ENCODE measurements at places on chromosomes 3 and 15.
A peak's percentile ranks its signal among the peaks of the same experiment; 100 is the strongest.

DNA sequence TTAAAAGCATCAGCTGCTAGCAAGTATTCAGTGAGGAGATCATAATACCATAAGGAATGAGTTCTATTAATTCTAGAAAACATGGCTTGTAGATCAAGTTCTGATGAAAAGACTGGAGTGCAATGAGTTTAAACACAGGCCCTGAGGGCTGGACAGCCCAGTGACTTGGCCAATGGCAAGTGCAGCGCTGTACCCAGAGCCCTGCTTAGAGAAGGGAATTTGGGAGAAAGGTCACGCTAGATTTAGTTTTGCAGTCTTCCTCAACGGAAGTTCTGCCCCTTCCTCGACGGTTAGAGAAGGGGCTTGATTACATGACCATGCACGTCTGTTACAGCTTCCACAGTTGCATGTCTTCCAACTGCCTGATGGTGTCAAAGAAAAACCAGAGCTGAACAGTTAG lies 4.0 kb downstream of the TMEM212 start:
- DNase-seq: no peak

DNA sequence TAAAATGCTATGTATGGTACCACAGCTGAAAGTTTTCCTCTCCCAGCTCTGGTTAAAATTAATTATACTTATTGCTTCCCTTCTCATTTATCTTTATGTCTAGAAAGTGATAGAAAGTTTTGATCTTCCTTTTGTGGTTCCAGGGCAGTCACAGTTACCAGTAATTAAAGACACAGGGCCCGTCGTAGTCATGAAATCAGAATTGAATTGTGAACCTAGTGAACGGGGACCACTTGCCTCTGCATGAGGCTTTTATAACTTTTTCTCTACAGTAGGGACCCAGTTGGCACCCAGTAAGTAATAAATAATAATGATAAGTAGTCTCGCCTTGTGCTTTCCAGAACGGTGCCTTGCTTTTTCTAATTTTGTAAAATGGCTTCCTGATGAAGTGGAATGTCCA lies 231.7 kb upstream of the SATB1 start:
- DNase-seq: no peak

- DNase-seq: no peak
Observed at GRCh38 chr3:25018909-25019308, 409.2 kb upstream of the RARB start.

DNA sequence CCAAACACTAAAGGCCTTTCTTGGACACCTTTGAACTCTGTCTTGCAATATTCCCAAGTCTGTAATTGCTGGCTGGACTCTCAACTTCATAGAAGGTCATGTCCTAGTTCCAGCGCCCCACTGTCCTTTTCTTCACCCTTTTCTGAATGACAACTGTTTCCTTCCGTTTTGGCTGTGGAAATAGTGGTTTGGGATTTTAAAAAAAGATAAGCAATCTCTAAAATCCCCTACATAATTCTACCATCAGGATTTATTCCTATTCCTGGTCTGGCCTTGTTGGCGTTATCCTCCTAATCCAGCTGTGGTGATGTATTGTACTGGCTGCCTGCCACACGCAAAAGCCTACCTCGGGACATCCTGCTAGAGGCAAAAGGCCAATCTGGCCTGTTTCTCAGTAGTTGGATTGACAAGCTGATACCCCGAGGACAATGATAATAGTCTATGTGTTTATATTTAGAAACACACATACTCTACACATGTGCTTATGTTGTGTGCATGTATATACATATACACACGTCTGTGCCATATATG lies 440.3 kb upstream of the DPH6 start:
- DNase-seq: no peak

GRCh38 chr3:149013726-149014125 lies 22.4 kb downstream of the GYG1 start:
- no peak for DNase-seq

DNA sequence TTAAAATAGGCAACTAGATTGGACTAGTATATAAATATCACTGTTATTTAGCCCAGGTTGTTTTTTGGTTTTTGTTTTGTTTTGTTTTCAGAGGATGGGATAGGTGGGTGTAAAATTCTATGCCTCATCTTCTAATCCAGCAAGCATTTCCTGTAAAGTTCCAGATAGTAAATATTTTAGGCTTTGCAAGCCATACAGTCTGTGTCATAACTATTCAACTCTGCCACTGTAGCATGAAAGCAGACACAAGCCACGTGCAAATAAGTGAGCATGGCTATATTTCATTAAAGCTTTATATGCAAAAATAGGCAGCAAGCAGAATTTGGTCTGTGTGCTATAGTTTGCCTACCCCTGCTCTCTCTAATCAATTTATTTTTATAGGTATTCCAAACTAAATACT lies 657.3 kb upstream of the TGFBR2 start:
- no peak for DNase-seq

- DNase-seq: peak; percentile 84
Observed at GRCh38 chr3:30606301-30607031, at the start of gene TGFBR2. Gene TGFBR2, plus strand, starts transcription at chr3:30606601. Its CDS starts 283 bp downstream, at chr3:30606884.

GRCh38 chr3:53154881-53155285 lies 6.1 kb upstream of the PRKCD start:
- no peak for DNase-seq

DNA sequence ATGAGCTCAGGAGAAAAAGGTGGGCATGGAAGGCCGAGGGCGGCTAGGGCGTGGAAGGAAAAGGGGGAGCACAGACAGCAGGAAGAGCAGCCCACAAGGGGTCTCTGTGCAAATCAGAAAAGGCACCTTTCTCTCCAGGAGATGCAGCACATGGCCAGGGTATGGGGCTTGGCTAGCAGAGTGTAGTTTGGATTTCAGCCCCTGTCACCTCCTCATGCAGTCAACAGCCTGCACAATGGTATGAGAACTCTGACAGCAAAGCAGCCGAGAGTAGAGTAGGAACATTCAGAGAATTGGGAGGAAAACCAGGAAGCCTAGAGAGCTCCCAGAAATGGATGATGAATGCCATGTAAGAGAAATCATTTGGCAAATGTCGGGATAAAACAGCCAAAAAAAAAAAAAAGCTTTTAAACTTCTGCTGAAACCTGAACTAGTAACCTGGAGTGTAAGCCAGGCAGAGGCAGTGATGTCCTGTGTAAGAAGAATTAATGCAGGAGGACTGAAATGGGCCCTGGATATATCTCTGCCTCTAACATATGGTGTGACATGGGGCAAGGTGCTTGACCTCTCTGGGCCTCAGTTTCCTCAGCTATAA lies 25.7 kb downstream of the FSTL1 start:
- DNase-seq: no peak

GRCh38 chr3:188671971-188672370 lies 499.8 kb upstream of the TPRG1 start:
- no peak for DNase-seq

- no peak for DNase-seq
Observed at GRCh38 chr3:55191911-55192775, 264.3 kb upstream of the LRTM1 start.

GRCh38 chr3:62229908-62230307 lies 143.4 kb downstream of the FEZF2 start:
- no peak for DNase-seq

DNA sequence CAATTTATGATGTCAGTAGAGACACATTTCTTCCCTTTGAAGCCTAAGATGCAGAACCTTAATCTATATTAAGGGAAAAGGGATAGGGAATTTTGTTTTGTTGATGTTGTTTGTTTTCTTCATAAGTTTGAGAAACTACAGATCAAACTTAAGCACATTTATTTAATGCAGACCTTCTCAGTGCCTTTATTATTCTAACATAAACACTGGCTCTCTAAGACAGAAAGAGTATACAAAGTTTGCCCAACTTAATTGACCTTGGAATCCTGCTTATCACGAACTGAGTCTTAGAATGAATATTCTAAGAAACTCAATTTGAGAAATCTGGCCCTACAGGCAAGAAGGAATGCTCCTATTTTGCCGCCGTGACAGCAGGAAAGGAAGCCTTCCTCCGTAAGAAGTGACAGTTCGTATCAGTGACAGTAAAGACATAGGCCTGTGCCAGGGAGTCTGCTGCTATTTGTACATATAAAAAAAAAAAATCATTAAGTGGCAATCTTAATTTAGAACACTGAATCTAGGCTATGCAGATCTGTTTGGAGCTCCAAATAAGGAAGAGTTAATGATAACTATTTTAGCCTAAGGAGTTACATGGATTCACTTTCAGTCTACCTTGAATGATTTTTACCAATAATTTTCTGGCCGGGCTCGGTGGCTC lies 8.8 kb upstream of the IMPG2 start:
- DNase-seq: no peak
